ENCODE measurements at places on chromosomes 7 and 10.

DNA sequence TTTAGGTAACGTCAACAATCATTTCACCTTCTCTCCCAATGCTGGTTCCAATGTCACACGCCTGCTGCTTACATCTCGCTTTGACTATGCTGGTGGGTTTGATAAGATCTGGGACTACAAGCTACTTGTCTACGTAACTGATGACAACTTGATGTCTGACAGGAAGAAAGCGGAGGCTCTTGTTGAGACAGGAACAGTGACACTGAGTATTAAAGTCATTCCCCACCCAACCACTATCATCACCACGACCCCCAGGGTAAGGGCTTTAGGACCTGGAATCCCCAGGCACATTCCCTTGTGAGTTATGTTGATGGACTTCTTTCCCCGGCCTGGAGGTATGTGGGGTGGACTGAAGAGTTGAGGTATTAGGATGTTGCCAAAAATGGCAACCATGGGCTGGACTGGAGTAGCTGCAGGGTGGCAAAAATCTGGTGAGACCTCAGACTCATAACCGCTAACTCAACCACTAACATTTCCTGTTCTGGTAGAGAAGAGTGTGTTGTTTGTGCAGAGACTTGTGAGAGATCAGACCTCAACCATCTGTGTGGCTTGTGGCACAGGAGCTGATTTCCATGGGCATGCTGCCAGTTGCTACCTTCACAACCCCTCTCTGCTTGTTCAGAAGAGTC, 59.2 kb downstream of the CDHR3 start:
- peak; percentile 84 for DNase-seq

DNA sequence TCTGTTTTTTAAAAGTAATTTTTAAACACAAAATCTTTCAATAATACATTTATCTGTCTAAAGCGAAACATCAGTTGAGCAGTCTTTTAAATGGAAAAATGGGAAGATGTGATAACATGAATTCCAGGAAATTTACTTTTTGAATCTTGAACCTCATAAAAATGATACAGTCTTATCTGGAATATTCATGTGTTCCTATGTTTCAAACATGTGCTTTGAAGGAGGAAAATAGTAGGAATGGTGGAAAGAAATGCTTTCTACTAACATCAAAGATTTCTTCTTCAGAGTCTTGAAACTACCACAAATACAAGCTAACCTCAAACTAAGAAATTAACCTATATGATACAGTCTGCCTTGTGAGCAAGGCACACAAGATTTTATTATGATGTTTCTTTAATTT, 317.5 kb upstream of the SEMA3A start:
- DNase-seq: no peak

GRCh38 chr7:22801912-22802311, 20.7 kb downstream of the TOMM7 start:
- DNase-seq: no peak

GRCh38 chr7:80294346-80294745, 159.7 kb downstream of the GNAI1 start:
- no peak for DNase-seq

- DNase-seq: no peak
These were observed 20.8 kb upstream of the NRP1 start for GRCh38 chr10:33355274-33355673.

GRCh38 chr10:11810973-11811372, 12.2 kb upstream of the PROSER2 start:
- DNase-seq: no peak

- no peak for DNase-seq
These were observed at the start of gene LRRD1 for GRCh38 chr7:92178928-92179924. Gene LRRD1, minus strand, starts transcription at chr7:92179142. Its CDS starts 13,940 bp downstream, at chr7:92165202.

DNA sequence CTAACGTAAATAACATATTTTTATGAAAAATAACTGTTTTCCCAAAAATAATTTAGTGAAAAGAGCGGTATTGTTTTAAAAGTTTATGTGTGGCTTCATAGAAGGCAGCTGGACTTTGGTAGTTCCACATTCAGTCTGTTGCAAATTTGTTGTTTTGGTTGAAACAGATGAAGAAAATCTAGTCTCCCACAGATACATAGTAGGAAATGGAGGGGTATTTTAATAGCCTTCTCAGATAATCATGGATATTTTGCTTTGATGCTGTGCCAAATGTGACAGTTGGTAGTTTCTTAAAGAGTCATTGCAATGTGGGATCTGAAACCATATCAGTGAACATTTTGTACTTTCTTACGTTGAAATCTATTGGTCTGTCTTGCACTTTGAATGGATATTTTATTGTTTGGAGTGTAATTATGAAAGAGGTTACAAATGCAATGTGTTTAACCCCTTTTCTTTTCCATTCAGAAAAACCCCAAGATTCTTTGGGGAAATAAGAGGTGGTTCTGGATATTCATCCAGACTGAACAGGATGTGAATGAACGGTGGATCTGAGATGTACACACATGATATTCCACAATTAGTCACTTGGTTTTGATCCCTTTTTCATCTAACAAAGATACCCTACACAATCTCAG, 10.4 kb downstream of the ZNF365 start:
- DNase-seq: no peak

- no peak for DNase-seq
These were observed 35.7 kb downstream of the OR13A1 start for GRCh38 chr10:45279682-45280081.
